ENCODE measurements at places on chromosomes 11 and 22.

GRCh38 chr22:21030621-21031544 is 1.5 kb downstream of the SLC7A4 start:
- DNase-seq = no peak

- no peak for DNase-seq
Observed at GRCh38 chr11:79439886-79440570, 802 bp downstream of the TENM4 start.

GRCh38 chr11:118979434-118979833 is 7.9 kb downstream of the FOXR1 start:
- DNase-seq = no peak

DNA sequence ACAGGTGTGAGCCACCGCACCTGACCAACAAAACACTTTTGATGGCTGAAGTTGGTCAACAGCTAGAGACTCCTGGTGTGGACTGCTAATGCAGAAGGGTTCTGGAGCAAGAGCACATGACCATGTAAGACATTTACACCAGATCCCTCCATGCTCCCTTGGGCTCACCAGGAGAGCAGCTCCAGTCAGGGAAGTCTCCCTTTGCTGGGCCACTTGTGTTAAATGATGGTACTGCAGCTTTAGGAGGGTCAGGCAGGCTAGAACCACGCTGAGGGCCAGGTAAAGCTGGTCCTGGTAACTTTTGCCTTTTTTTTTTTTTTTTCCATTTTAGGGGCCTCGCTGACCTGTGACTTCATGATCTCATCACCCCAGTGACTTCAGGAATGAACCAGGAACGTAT is 146.4 kb downstream of the FBXO7 start:
- DNase-seq = peak; percentile 49

GRCh38 chr11:131186629-131187101 is 183.8 kb upstream of the NTM start:
- no peak for DNase-seq

All from SK-MEL-5 (cell line).